ENCODE measurements at places on chromosomes 1 and 21. TPM values are rescaled to one million over a fixed set of nuclear protein-coding genes. Genes with fewer than 3 reads are reported as not detected.

Gene MOV10
- total RNA-seq, result 98.2 TPM

Gene AMY2B
- total RNA-seq, result 21.5 TPM

Gene KDF1
- 18.1 TPM for total RNA-seq

Gene OR2L5
- total RNA-seq, result not detected

Gene ERRFI1
- 163 TPM for total RNA-seq

Gene LCE2B
- total RNA-seq, result not detected

Gene ZYG11A
- 1.1 TPM for total RNA-seq

Gene SLC37A1
- 17.9 TPM for total RNA-seq

Gene GRHL3
- 2.7 TPM for total RNA-seq

Gene OLFML3
- 441 TPM for total RNA-seq

Gene NES
- 7.9 TPM for total RNA-seq

Gene XKR8
- total RNA-seq, result 17.9 TPM

Gene RXFP4
- not detected for total RNA-seq

Gene ACTN2
- not detected for total RNA-seq

Gene SYT6
- 1.2 TPM for total RNA-seq

Gene CACHD1
- 39.7 TPM for total RNA-seq

Data from hepatocyte (in vitro differentiated cells).